ENCODE measurements at places on chromosomes 5 and 9.

DNA sequence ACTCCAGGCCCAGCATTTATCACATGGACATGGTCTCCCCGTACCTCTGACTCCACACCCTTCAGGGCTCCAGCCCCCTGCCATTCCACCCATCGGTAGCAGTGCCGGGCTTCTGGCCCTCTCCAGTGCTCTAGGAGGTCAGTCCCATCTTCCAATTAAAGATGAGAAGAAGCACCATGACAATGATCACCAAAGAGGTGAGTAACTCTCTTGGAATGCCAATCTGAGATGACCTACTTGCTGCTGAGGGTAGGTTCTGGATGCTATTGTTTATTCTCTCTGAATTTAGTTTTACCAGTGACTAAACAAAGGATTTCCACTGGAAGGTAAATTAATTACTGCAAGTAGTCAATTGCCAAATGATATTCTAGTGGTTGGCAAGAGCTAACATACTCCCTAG is 80.8 kb downstream of the TLE4 start:
- no peak for DNase-seq

- DNase-seq, result no peak
Observed at GRCh38 chr5:7094626-7095025, 301.3 kb upstream of the ADCY2 start.

- DNase-seq, result no peak
Observed at GRCh38 chr5:107302441-107302840, 368.3 kb downstream of the EFNA5 start.

DNA sequence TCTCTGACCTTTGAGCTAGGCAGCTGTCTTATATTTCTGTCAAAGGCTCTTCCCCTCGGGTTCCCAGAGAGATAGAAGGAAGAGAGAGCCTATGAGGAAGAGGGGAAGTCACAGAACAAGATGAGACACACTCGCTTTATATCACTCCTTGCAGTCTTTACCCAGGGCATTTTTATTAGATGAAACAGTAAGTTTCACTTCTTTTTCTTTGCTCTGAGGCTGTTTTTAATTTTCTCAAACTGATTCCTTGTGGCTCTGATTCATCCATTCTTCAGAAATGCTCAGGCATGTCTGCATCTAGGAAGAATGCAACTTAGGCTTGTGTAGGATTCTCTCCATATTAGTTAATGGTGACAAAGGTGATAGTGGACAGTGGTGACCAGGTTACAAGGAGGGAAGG is 132.9 kb upstream of the CHD1 start:
- DNase-seq, result no peak

GRCh38 chr5:149399775-149400174 is 20.7 kb upstream of the IL17B start:
- DNase-seq, result no peak

- DNase-seq, result no peak
Observed at GRCh38 chr5:177378884-177379883, 5.0 kb upstream of the SLC34A1 start.

DNA sequence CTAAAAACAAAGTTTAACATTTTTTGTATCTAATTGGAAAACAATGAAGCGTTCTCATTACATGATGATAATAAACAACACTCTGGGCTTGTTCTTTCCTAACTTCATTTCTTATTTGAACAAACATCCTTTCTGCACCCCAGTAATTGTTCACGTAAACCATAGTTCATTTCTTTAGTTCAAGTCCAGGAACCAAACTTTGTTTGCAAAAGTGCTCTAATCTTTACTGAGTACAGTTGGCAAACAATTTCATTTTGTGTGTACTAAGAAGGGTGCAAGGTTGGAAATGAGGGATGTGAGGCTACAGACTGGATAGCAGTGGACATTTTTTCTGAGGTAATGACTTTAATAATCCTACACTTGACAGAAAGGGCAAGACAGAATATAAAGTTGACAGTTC is 113.5 kb downstream of the NREP start:
- no peak for DNase-seq

GRCh38 chr9:128448746-128449145 is 7.1 kb upstream of the ODF2 start:
- DNase-seq, result no peak

- no peak for DNase-seq
Observed at GRCh38 chr9:113578882-113579282, 115.4 kb downstream of the RGS3 start.
